Activated CD4-positive, alpha-beta T cell treated with anti-CD3 and anti-CD28 coated beads, Interleukin-2, amount 50 U/mL, for 48 hours (primary cell): ENCODE measurements at places on chromosomes 13 and 19.
A peak's percentile ranks its signal among the peaks of the same experiment; 100 is the strongest.

GRCh38 chr13:80340651-80341100 lies 250 bp downstream of the SPRY2 start:
- DNase-seq: peak; percentile 8

GRCh38 chr19:48636859-48637448 lies at the start of gene DBP:
Gene DBP, minus strand, starts transcription at chr19:48637379. Its CDS starts 385 bp downstream, at chr19:48636994.
- DNase-seq: no peak

GRCh38 chr19:9850235-9850959 lies 15.3 kb downstream of the PIN1 start:
- no peak for DNase-seq

GRCh38 chr13:46121597-46122163 lies 16.8 kb upstream of the CPB2 start:
- no peak for DNase-seq

GRCh38 chr13:101552786-101553185 lies 100.3 kb downstream of the ITGBL1 start:
- DNase-seq: no peak

DNA sequence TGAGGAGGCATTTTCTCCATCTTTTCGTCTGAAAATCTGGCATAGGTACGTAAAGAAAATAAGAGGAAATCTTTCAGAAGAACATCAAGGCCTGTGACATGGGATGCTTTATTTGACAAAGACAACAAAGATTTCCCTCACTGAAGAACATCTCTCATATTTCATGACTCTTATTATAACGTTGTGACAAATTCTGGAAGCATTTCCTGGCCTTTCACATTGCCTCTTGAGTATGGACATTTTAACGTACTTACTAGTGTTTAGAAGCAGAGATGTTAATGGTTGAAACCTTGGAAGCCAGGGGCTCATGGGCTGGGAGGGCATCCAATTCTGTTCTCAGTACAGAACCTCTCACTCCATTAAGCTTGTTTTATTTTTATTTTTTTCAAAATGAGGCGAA lies 210.8 kb downstream of the DCT start:
- no peak for DNase-seq

DNA sequence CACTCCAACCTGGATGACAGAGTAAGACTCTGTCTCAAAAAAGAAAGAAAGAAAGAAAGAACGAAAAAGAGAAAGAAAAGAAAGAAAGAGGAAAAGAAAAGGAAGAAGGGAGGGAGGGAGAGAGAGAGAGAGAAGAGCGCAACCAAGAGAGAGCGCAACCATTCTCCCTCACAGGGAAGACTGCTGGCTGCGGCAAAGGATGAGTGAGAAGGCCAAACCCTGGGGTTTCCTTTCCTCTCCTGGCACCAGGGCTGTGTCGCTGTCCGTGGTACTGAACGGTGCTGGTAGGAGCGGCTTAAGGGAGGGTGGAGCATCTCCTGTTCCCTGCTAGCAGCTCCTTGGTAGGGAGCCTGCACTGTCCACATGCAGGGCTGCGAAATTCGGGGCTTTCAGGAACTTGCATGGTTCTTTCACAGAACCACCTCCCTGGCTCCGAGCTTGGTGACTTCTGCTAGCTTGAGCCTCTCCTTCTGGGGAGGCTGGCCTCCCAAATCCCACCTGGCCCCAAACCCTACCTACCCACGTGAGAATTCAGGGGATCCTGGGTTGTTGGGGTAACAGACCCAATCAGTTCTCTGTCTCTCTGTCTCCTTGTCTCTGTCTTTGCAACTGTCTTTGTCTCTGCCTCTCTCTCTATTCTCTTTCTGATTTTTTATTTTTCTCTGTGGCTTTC lies 51.1 kb upstream of the ZNRF4 start:
- peak; percentile 76 for DNase-seq

GRCh38 chr19:8023371-8023770 lies 17.9 kb upstream of the ELAVL1 start:
- DNase-seq: no peak

GRCh38 chr13:34307607-34308006 lies 489.7 kb downstream of the RFC3 start:
- DNase-seq: no peak

DNA sequence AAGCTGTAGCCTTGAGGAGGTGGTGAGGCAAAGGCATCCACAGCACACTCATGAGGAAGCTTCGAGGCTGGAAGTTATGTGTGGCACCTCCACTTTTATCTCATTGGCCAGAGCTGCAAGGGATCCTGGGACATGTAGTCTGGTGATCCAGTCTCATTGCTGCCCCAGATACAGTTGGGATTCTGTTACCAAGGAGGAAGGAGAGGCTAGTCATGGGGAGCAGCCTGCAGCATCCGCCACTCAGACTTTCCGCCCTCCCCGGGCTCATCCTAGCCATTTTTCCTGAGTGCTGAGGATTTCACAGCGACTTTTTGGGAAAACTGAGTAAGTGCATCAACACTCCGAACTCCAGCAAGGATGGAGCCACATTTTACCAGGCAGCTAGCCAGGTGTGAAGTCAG lies 74.4 kb downstream of the DPF1 start:
- no peak for DNase-seq

GRCh38 chr19:45045671-45046353 lies 7.0 kb downstream of the CLASRP start:
- no peak for DNase-seq

DNA sequence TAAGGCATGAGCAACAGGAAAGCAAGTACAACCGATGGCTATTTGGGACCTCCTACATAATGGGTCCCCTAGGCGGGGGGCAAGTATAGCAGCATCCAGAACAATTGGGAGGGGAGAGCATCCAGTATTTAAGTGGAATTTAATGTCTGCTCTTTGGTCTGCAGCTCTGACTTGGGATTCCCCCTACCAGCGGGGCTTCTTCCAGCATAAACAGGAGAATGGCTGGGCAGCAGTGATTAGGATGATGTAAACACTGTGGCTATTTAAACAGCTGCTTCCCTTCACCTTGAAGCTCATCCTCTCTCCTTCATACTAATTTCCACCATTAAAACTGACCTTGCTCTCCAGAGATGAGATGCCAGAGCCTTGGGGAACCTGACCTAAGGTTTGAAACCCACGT lies 73.9 kb upstream of the OXGR1 start:
- no peak for DNase-seq

GRCh38 chr13:34003656-34004055 lies 185.7 kb downstream of the RFC3 start:
- no peak for DNase-seq

- peak; percentile 96 for DNase-seq
Measured at GRCh38 chr13:19863323-19864023, at the start of gene ZMYM5. Gene ZMYM5, minus strand, starts transcription at chr13:19863649. Its CDS starts 11,469 bp downstream, at chr13:19852180.

GRCh38 chr13:49693191-49693733 lies 2.0 kb upstream of the EBPL start:
- no peak for DNase-seq

DNA sequence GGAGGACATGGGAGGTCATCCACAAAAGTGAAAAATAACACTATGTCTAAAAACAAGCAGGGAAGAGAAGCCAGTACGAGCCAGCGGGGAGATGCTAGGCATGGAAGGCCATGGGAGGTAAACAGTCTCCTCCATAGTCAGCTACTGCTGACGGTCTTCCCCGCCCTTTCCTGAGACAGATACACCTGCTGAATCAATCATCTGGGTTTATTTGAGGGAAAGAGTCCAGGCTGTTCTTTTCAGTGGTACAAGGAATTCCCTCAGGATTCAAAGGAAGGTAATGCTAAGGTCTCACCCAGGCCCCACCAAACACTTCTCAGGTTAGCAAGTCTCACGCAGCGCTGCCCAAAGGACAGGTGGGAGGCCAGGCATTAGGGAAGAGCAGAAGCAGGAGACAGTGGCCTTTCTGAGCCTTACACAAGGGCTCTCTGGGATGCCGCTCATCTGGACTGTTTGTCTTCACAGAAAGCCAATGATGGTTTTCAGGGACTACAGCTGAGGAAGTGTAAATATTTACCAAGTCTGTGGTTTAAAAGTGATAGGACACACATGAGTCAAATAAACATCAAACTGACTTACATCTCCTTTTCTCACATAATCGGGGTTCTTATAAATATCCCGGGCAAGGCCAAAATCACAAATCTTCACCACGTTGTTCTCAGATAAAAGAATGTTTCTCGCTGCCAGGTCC lies 173.9 kb downstream of the FLT1 start:
- no peak for DNase-seq

DNA sequence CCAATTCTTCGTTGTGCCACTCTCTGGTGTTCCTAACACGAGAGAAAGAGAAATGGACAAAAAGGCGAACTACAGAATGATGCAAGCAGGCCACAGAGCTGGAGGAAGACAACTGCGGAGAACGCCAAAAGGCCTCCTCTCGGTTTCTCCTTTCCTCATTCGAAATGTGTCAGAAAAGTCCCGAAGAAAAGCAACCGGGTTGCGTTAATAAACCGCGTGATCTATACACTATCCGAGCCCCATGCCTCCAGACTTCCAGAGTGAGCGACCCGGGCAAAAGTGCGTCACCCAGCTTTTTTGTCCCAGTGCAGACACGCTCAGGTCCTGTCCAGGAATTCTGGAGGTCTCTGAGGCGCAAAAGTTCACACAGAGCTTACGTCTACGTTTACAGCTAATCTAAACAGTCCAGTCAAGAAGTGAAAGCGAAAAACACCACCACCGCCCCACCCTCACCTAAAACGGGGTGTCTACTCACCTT lies 413 bp downstream of the N4BP2L2 start:
- peak; percentile 71 for DNase-seq

GRCh38 chr19:30755581-30755980 lies 383.4 kb downstream of the ZNF536 start:
- DNase-seq: no peak

GRCh38 chr19:29796173-29796573 lies 15.6 kb upstream of the CCNE1 start:
- no peak for DNase-seq

- no peak for DNase-seq
Measured at GRCh38 chr13:51922771-51923480, 61.2 kb downstream of the CCDC70 start.

DNA sequence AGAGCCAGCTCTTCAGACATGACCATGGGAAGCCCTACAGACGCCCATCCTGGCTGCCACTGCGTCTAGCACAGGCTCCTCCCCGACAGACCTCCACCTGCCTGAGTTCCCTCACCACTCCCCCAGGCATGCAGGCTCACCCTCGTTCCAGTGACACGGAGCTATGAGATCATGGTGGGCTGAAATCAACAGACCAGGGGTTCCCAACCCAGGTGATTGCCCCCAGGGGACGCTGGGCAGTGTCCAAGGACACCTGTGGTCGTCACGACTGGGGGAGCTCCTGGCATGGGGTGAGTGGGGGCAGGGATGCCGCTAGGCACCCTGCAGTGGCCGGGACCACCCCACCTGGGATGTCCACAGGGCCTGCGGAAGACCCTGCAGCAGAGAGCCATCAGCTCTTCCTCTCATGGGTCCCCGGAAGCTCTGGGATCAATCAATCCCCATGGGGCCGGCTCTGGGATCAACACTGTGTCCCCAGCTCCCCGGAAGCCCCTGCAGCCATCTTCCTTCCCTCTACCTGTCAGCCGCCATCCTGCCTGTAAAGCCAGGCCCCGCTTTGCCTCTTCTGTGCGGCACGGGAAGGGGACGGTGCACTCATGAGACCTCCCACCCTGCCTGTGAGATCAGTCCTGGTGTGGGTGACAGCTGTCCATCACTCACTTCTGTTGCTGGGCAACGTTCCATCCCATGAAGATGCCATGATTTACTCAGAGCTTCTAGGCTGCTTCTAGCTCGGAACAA lies 12.8 kb upstream of the MADCAM1 start:
- no peak for DNase-seq

GRCh38 chr13:67063036-67063435 lies 167.1 kb downstream of the PCDH9 start:
- DNase-seq: no peak
